Activated naive CD4-positive, alpha-beta T cell (primary cell): ENCODE measurements at places on chromosomes 2 and 18.

- DNase-seq, result no peak
Measured at GRCh38 chr18:52339891-52340371, at the start of gene DCC. Gene DCC (plus strand): TSS chr18:52340197. CDS start chr18:52340788, 591 bp downstream.

DNA sequence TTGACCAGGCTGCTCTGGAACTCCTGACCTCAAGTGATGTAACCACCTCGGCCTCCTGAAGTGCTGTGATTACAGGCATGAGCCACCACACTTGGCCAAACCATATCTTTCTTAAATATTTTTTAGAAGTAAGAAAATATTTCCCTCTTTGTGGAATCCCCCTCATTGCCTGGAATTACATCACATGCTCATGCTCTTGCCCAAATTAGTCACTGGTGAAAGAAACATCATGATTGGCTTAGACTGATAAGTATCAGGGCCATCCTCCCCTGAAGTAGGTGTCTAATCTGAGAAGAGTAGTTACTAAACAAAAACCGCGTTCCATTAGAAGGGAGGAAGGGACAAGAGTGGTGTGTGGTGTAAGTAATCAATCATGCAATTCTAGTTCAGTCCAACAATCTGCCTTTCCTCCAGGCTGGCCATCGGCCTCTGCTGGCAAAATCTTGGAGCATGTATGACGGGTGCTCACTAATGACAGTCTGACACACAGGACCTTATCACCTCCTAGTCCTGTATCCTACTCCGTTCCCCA is 52.3 kb upstream of the SCG2 start:
- no peak for DNase-seq

- no peak for DNase-seq
Measured at GRCh38 chr18:11369556-11369955, 220.2 kb upstream of the PIEZO2 start.

GRCh38 chr18:55430026-55430425 is 158.0 kb downstream of the TCF4 start:
- DNase-seq, result no peak

DNA sequence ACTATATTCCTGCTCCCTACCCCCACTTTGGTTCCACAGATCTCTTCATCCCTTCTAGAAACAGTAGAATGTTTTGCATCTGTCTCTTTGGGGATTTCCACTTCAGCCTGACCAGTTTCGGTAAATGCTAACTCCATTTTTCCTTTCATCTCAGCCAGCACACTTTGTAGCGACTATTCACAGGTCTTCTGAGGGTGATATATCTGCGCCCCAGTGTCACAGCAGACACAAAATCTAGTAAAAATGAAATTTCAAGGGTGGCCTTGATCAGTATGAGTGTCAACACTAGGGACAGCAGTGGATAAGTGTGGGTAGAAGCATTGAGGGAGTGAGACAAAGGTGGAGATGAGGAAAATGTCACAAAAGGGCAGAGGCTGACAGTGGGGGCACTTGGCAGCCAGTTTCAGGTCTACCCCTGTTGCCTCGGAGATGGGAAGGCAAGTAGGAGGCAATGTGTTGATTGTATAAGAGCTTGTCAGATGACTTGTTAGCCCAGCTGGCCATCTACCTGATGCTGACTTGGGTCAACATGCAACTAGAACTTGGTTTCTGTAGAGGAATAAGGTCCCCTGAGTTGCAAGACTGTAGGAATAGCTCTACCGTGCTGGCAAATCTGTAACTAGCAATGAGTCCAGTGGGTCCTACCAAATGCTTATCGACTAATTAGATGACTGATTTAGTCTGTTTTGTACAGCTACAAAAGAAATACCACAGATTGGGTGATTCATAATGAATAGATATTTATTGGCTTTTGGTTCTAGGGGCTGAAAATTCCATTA is 60.7 kb downstream of the CXCR4 start:
- DNase-seq, result no peak

DNA sequence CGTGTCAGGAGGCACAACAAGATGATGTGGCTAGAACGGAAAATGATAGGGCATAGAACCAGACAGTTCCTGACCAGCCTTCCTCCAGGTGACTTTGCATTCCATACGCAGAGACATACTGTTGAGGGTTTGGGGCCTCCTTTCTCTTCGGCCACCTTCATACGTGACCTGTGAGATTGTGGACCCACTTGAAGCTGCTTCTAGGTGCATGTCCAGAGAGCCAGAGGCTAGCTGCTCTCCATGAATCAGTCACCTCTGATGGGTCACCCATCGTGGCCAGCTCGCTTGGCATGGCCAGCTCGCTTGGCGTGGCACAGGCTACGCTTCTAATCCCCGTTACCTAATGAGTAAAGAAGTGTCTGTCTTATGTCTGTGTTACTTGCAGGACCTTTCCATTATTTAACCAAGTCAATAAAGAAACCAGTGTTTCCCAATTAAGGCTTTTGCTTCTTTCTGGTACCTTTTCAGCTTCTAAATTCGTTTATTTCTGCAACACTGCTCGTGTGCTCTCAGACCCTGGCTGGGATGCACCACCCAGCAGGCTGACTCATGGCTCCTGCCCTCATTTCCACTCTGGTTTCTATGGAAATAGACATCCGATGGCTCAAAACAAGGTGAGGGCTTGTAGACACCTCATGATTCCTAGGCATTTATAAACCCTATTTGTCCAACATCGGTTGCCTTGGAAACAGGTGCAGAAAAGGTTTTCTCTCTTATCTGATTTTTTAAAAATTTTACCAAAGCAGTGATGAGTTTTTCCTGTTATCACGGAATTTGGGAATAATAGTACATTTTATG is 86.7 kb upstream of the B3GNT7 start:
- no peak for DNase-seq

GRCh38 chr18:57220930-57221483 is 74.1 kb downstream of the BOD1L2 start:
- no peak for DNase-seq

GRCh38 chr2:10170256-10170655 is 47.7 kb downstream of the RRM2 start:
- no peak for DNase-seq

- no peak for DNase-seq
Measured at GRCh38 chr18:26543373-26543772, 5.0 kb downstream of the KCTD1 start.

DNA sequence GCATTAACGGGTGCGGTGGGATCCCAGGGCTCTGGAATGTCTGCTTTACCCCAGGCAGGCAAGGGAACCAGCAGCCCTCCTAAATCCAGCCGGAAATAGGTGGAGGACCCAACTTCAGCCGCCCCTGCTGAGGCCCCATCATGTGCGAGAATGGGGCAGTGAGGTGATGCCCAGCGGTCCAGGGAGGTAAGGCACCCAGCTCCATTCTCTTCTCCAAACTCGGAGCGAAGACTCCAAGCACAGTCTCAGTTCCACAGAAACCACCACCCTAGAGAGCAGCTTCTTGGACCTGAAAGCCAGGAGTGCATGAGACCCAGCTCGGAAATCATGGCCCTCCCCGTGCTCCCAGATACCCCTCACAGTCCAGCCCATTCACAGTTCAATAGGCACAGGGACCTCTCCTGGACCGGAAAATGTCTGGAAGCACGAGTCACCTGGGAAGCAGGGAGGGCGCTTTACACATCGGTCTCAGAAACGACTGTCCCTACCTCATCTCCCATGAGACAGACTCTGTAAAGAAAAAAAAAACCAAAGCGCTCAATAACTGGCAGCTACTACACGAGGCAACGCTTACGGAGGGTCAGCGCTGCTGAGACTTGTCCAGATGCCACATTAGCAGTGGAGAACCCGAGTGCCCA is 2.0 kb downstream of the SDC1 start:
- no peak for DNase-seq

GRCh38 chr2:237143118-237143517 is 57.4 kb downstream of the COPS8 start:
- no peak for DNase-seq

GRCh38 chr2:135667045-135667444 is 74.6 kb upstream of the UBXN4 start:
- no peak for DNase-seq

GRCh38 chr2:106565599-106565998 is 78.4 kb downstream of the CD8B2 start:
- no peak for DNase-seq

DNA sequence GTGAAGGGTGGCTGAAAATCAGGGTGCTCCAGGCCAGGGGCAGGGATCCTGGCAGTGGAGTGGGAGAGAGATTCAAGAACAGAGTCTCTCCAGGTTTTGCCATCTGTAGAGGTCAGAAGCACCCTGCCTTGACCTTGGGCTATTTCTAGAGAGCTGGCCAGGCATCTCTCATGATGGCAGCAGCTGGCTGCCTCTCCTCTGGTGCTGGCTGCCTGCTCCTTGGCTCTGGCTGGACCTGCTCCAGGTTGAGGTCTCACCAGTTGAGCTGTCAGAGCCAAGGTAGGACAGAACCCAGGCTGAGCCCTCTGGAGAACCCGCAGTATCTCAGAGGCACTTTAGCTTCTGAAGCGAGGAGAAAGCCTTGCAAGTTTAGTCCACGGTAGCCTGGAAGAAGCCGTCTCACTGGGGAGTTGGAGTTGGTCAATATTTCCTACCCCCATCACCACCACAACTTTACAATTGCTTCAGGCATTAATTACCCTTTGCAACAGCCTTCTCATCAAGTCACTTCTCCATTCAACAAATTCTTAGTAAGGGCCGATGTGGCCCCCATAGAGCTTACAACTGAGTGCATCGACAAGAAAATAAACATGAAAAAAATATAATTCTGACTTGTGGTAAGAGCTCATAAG is 25.6 kb downstream of the GNLY start:
- DNase-seq, result no peak

DNA sequence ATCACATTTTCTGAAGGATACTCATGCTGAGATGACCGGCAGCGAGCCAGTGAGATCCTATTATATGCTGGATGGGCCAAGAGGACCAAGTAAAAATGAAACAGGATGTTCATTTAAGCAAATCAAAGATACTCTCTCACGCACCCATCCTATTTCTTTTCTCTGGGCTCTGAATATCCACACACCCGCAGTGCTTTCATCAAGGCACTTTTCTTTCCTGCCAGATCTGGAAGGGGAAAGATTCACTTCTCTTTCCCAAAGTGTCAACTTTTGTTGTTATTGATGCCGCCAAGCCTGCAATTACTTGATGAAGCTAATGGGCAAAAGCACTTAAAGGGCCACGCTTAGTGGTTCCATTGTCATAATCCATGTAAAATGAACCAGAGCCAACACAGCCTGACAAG is 191.9 kb upstream of the CHAC2 start:
- DNase-seq, result no peak

DNA sequence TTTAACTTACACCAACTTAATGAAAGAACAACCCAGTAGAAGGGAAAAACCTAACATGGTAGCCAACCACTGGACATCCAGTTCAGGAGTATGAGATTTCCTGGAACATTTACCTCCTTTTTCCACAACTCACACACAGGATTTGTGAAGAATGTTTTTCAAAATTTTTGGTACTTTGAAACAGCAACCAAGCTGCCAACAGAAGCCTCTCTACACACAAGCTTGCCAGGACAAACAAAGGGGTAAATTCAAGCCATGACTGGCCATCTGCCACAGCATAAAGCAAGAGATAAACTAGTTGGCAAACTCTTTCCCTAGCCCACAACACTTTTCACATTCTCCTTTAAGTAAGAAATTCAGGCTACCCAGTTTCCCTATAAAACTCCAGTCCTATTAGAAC is 21.4 kb downstream of the MGAT4A start:
- no peak for DNase-seq

DNA sequence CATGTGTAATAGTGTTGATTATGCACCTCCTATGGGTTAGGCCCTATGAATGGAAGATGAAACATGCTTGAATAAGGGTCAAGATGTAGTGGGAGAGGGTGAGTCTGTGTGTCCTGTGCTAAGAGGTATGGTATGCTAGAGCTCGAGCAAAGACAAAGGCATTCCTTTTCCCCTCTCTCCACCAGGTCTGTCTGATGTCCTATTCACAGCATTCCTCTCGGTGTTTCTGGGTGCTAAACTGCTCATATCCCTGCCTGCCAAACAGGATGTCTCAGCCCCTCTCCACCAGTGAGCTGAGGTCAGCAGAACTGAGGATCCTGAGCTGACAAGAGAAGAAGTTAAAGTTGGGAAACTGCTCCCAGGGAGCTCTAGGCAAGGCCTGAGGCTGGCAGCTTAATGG is 344.9 kb downstream of the TSN start:
- no peak for DNase-seq

- DNase-seq, result no peak
Measured at GRCh38 chr2:235643680-235644511, 150.1 kb downstream of the AGAP1 start.

DNA sequence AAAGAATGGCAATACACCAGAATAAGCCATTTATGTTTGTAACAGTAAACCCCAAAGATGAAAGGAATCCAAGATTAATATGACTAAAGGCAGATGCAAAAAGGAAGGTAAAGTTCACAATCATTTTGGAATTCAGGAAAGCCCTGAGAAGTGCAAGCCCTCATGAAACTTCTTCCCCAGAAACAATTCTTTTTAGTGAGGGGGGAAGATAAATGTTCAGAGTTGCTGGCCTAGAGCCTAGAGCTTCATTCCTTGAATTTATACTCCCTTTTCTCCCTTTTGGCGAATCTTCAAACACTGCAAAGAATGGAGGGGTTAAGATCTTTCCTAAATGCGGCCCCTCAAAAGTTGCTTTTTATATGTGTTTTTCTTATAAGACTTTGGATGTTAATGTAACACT is 368.8 kb downstream of the MEIS1 start:
- DNase-seq, result no peak

- DNase-seq, result no peak
Measured at GRCh38 chr2:214376618-214377285, 34.1 kb upstream of the VWC2L start.

DNA sequence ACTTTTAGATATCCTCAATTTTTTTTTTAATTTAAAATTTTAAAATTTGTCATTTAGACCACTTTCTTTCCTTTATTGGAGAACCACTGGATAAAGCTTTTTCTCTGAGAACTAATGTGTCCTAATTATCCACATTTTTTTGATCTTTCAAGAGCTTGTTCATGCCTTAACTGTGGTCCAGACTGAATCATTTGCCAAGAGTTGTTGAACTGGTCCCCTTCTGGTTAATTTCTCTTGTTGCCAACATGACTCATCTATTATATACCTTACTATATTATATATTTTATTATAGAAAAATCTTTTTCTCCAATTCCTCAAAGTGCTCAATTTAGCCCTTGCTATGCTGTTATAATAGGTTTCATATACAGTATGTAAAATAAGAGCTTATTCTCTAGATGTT is 53.1 kb upstream of the TMEM87B start:
- no peak for DNase-seq

GRCh38 chr2:95284886-95285541 is 10.8 kb downstream of the PROM2 start:
- no peak for DNase-seq
